ENCODE measurements at places on chromosomes 5 and 9. TPM values are rescaled to one million over a fixed set of nuclear protein-coding genes. Genes with fewer than 3 reads are reported as not detected.

GRCh38 chr9:98367371-98367900 is 112.0 kb upstream of the TBC1D2 start:
- no peak overlapping the region for H3K27ac ChIP-seq
- H3K27me3 ChIP-seq: no peaks in the 10 kb centered on the region
- no peaks in the 10 kb centered on the region for H3K4me1 ChIP-seq
- no peak overlapping the region for H3K4me3 ChIP-seq
- no peaks in the 10 kb centered on the region for H3K36me3 ChIP-seq
- DNase-seq: no peak

DNA sequence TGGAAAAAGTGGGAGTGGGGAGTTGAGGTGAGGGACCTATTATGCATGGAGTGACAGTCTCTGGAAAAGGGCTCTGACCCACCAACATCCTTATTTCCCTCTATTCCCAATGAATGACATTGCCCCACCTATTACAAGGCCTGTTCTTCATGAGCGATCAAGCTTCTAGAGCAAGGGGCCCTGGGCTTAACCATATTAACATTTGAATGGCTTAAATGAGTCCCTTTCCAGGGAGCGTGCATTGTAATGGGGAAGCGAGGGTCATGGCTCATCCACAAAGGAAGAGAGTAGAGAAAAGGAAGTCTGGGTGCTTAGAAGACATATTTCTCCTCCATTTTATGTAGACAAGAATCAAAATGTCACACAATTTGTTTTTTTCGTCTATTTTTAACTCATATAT is 255.5 kb downstream of the CAAP1 start:
- H3K36me3 ChIP-seq: no peaks in the 10 kb centered on the region
- no peaks in the 10 kb centered on the region for H3K4me1 ChIP-seq
- no peak for DNase-seq
- no peak overlapping the region for H3K27ac ChIP-seq
- H3K4me3 ChIP-seq: no peak overlapping the region

- DNase-seq: no peak
- no peak overlapping the region for H3K4me3 ChIP-seq
- no peaks in the 10 kb centered on the region for H3K4me1 ChIP-seq
- H3K27ac ChIP-seq: no peak overlapping the region
- H3K36me3 ChIP-seq: no peaks in the 10 kb centered on the region
Measured at GRCh38 chr5:50807661-50808060, 141.2 kb downstream of the PARP8 start.

- no peaks in the 10 kb centered on the region for H3K27me3 ChIP-seq
- no peak overlapping the region for H3K4me3 ChIP-seq
- H3K36me3 ChIP-seq: no peaks in the 10 kb centered on the region
- H3K27ac ChIP-seq: no peak overlapping the region
Measured at GRCh38 chr5:169934990-169935389, 45.3 kb downstream of the INSYN2B start.

DNA sequence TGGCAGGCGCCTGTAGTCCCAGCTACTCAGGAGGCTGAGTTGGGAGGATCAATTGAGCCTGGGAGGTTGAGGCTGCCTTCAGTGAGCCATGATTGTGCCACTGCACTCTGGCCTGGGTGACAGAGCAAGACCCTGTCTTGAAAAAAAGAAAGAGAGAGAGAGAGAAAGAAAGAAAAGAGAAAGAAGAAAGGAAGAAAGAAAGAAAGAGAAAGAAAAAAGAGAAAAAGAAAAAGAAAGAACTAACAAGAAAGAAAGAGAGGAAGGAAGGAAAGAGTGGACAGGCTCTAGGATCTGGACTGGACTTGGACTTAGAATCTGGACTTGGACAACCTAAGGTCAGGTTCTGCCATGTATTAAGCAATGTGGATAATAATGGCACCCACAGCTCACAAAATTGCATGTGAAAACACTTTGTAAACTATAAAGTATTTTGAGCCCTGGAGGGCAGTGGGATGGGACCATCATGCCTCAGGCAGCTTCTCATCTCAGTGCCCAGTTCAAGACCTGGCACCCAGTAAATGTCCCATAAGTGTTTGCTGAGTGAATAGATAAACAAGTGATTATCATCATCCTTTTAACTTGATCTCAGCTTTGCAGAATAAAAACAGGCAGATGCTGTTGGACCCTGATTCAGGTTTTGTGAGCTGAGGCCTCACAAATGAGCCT is 12.8 kb upstream of the PHF19 start:
- H3K36me3 ChIP-seq: no peaks in the 10 kb centered on the region
- H3K27ac ChIP-seq: no peak overlapping the region
- no peak for DNase-seq
- H3K4me3 ChIP-seq: no peak overlapping the region

GRCh38 chr5:145375521-145375920 is 459.6 kb downstream of the PRELID2 start:
- no peaks in the 10 kb centered on the region for H3K27me3 ChIP-seq
- no peak overlapping the region for H3K4me3 ChIP-seq
- no peak for DNase-seq
- H3K4me1 ChIP-seq: no peaks in the 10 kb centered on the region

- no peak for DNase-seq
- no peak overlapping the region for H3K4me3 ChIP-seq
- peaks cover 3% of the 10 kb centered on the region for H3K36me3 ChIP-seq
- H3K27ac ChIP-seq: no peak overlapping the region
- H3K27me3 ChIP-seq: no peaks in the 10 kb centered on the region
- peaks cover 24% of the 10 kb centered on the region for H3K4me1 ChIP-seq
Measured at GRCh38 chr5:140408750-140409241, 7.2 kb downstream of the ANKHD1 start.

DNA sequence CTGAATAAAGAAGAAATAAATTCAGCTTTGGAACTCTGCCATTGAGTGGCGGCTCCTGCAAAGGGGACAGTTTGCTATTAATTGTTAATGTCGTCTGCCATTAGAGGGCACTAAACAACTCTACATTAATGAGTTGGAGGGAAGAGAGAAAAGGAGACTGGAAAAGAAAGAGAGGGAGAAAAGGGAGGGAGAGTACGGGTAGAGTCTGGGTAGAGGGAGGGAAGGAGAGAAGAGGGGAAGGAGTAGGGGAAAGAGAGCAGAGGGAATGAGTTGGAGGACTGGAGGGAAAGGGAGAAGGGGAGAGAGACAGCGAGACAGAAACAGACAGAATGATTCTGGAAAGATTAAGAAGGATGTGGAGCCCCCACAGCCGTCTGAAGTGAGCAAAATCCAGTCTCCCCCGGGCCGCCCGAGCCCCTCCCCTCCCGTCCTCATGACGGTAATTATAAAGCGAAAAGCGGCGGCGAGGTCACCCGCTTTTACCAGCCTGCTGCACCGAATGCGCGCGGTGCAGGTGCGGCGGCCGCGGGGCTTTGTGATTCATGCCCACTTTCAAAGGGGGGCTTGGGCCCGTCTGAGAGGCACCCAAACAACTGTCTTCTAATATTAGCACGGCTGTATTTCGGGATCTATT is 1.9 kb upstream of the FST start:
- H3K27ac ChIP-seq: no peak overlapping the region
- H3K4me3 ChIP-seq: peak overlapping the region; percentile 32
- H3K36me3 ChIP-seq: no peaks in the 10 kb centered on the region
- peak; percentile 42 for DNase-seq
- peaks cover 43% of the 10 kb centered on the region for H3K27me3 ChIP-seq

- DNase-seq: no peak
- no peaks in the 10 kb centered on the region for H3K36me3 ChIP-seq
- no peak overlapping the region for H3K4me3 ChIP-seq
- H3K27ac ChIP-seq: no peak overlapping the region
- H3K4me1 ChIP-seq: no peaks in the 10 kb centered on the region
- H3K27me3 ChIP-seq: no peaks in the 10 kb centered on the region
Measured at GRCh38 chr5:142627383-142628217, 58.3 kb downstream of the FGF1 start.

- peaks cover 8% of the 10 kb centered on the region for H3K27me3 ChIP-seq
- no peaks in the 10 kb centered on the region for H3K36me3 ChIP-seq
- no peak overlapping the region for H3K27ac ChIP-seq
- no peak overlapping the region for H3K4me3 ChIP-seq
- no peaks in the 10 kb centered on the region for H3K4me1 ChIP-seq
Measured at GRCh38 chr5:36073595-36074216, 7.0 kb upstream of the UGT3A2 start.

- DNase-seq: no peak
- H3K4me1 ChIP-seq: peaks cover 3% of the 10 kb centered on the region
- peaks cover 19% of the 10 kb centered on the region for H3K36me3 ChIP-seq
Measured at GRCh38 chr5:131396015-131396414, 132.2 kb downstream of the CDC42SE2 start.

- no peaks in the 10 kb centered on the region for H3K36me3 ChIP-seq
- H3K4me3 ChIP-seq: no peak overlapping the region
Measured at GRCh38 chr9:135788576-135789300, 86.8 kb downstream of the KCNT1 start.

- H3K27me3 ChIP-seq: no peaks in the 10 kb centered on the region
- no peaks in the 10 kb centered on the region for H3K36me3 ChIP-seq
- H3K4me3 ChIP-seq: no peak overlapping the region
- DNase-seq: no peak
- no peaks in the 10 kb centered on the region for H3K4me1 ChIP-seq
Measured at GRCh38 chr5:91232523-91232922, 150.6 kb downstream of the ARRDC3 start.

GRCh38 chr5:14245132-14245925 is 102.2 kb downstream of the TRIO start:
- no peak for DNase-seq
- H3K27ac ChIP-seq: peak overlapping the region; percentile 86
- H3K36me3 ChIP-seq: no peaks in the 10 kb centered on the region

- peaks cover 40% of the 10 kb centered on the region for H3K4me1 ChIP-seq
- no peaks in the 10 kb centered on the region for H3K36me3 ChIP-seq
- H3K27me3 ChIP-seq: no peaks in the 10 kb centered on the region
- peak overlapping the region; percentile 79 for H3K27ac ChIP-seq
Measured at GRCh38 chr5:139646912-139647505, 1.1 kb upstream of the CXXC5 start.

DNA sequence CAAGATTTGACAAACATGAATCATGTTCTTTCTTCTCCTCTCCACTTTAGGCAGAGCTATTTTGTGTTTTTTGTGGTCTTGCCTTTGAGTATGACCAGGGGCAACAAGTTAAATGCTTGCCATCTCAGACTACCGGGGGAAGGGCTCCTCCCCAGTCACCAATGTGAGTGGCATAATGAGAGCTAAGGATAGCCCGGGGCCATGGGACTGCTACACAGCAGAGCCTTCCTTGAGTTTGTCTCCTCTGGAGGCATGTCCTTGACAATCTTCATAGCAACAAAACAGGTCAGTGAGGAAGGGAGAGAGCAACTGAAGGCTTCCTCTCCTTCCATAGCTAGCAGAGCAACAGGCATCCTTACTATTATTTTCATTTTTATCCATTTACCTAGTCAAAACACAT is 299.3 kb downstream of the ENC1 start:
- H3K4me1 ChIP-seq: no peaks in the 10 kb centered on the region
- no peaks in the 10 kb centered on the region for H3K36me3 ChIP-seq
- no peak overlapping the region for H3K27ac ChIP-seq
- no peak for DNase-seq
- no peak overlapping the region for H3K4me3 ChIP-seq
- no peaks in the 10 kb centered on the region for H3K27me3 ChIP-seq

Gene RGS3
- total RNA-seq: 15.1 TPM

Gene FRRS1L
- total RNA-seq: 2.3 TPM

Gene TJP2
- 40.2 TPM for total RNA-seq

Gene CDC23
- total RNA-seq: 44.7 TPM

Gene RASGRF2
- 4.7 TPM for total RNA-seq

Gene LAMC3
- total RNA-seq: 16.4 TPM

Gene BTF3
- total RNA-seq: 647 TPM

Gene IL3
- not detected for total RNA-seq

Data from Panc1 (cell line).